ENCODE measurements at places on chromosomes 7 and 10.
A peak's percentile ranks its signal among the peaks of the same experiment; 100 is the strongest.

DNA sequence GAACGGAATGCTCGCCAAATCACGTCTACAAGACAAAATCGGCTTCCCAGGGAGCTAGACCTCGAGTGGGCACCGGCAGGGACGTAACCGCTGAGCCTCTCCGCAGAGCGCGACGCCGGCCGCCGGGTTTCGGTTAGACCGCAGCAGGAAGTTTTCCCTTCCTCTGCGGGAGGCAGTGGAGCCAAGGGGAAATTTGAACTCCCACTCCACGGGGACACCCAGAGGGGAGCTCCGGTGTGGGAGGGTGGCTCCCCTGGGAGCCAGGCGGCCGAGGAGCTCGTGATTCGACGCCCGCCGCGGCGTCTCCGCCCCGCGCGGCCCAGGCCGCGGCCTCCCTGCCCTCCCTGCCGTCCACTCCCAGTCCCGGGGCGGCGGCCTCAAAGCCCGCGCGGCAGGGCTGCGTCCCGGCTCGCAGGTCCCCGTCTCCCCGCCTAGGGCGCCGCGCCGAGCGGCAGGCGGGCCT lies 426 bp downstream of the SYPL1 start:
- DNase-seq, result peak; percentile 65

GRCh38 chr10:15572531-15573045 lies 147.1 kb downstream of the ITGA8 start:
- no peak for DNase-seq

DNA sequence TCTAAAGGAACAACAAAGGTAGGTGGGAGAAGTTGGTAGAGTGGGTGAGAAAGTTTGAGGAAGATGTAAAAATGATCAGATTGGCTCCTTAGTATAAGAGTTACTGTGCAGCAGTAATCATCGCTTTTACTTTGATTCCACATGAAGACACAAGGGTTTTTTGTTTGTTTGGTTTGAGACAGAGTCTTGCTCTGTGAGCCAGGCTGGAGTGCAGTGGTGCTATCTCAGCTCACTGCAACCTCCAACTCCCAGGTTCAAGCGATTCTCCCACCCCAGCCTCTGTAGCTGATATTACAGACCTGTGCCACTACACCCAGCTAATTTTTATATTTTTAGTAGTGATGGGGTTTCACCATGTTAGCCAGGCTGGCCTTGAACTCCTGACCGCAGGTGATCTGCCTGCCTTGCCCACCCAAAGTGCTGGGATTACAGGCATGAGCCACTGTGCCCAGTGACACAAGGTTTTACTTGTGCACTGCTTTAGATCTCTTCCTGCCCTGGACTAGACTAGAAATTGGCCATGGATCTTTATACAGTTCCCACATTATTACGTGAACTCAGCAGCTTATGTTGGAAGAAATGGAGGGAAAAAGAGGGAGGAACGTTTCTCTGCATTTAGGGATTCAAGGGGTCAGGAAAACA lies 10.7 kb downstream of the LUC7L2 start:
- no peak for DNase-seq

GRCh38 chr10:107807836-107808235 lies 643.3 kb upstream of the SORCS1 start:
- DNase-seq, result no peak

- DNase-seq, result no peak
Measured at GRCh38 chr10:30437031-30437841, 3.3 kb downstream of the MAP3K8 start.

- no peak for DNase-seq
Measured at GRCh38 chr7:22733761-22734160, 6.8 kb downstream of the IL6 start.

- DNase-seq, result no peak
Measured at GRCh38 chr10:5858811-5859210, 30.9 kb downstream of the ANKRD16 start.

- DNase-seq, result no peak
Measured at GRCh38 chr7:19957664-19958063, 184.2 kb upstream of the TMEM196 start.

DNA sequence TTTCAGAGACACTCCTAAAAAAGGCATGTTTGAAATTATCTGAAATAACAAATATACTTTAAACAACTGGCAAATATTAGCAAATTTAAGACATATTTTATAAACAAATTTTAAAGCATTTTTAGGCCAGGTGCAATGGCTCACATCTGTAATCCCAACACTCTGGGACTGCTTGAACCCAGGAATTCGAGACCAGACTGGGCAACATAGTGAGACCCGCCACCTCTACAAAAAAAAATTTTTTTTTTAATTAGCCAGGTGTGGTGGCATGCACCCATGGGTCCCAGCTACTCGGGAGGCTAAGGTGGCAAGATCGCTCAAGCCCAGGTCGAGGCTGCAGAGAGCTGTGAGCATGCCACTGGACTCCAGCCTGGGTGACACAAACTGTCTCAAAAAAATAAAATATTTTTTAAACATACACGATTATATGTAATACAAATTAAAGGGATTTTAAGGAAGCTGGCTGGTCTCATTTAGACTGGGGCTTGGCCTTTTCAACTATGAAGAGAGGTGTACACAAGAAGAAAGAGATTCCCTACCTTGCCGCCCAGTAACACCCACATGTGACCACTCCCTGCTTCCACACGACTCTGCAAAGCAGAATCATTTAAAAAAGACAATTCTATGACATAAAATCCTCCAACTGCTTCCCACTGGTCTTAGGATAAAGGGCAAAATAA lies 7.5 kb downstream of the LARP4B start:
- no peak for DNase-seq

DNA sequence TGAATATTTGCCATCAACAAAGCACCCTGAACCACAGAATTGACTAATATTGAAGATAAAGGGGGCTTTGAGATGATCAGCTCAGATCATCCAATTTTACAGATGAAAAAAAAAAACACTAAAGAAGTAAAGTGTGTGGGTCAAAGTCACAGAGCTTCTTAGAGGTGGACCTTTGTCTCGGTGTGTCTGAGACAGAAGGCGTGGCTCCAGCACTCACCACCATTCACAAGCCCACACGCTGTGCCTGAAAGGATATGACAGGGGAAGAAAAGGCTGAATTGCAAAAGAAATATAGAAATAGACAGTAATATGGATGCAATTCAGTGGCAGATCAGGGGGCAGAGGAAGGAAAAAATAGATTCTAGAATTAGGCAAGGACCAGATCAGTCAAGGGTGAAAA lies 114.9 kb upstream of the PLXNA4 start:
- DNase-seq, result no peak

GRCh38 chr7:27176524-27176845 lies 2.4 kb upstream of the HOXA10 start:
- DNase-seq, result no peak
